ENCODE measurements at places on chromosomes 2 and 18.

DNA sequence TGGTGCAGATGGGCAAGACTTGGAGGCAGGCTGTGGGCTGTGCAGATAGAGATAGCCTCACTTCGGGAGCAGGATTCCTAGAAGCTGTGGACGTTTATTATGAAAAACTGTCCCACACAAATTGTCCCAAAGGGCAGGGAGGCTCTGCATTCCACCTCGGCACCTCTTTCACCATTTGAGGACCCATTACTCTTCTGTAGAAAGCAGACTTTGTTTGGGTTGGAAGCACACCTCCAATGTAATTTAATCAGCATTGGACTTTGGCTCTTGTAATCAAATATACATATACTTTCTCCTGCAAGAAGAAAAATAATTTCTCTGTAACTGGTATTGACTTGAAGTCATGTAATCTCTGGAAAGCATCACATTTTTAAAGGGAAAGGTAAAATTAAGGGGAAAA is 8.5 kb downstream of the ONECUT2 start:
- DNase-seq, result no peak

- no peak for DNase-seq
These were observed 29.8 kb downstream of the AGAP1 start for GRCh38 chr2:235523486-235524150.

- no peak for DNase-seq
These were observed 886.3 kb downstream of the ERBB4 start for GRCh38 chr2:211652327-211652726.

DNA sequence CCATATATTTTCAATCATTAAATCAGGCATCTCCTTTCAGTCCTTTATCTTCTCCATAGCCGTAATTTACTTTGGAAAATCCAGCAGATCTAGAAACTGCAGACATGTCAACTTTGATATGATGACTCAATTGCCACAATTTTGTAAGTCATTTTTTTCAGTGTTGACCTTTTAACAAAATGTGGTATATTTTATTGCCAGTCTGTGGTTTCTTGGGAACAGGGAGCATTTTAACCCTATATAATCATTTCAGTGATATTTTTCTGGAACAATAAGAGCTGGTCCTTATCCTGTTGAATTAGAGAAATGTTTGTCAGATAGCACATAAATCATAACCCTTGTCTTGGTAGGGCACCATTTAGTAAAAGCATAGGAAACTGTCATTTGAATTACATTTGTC is 90.9 kb upstream of the UBXN4 start:
- no peak for DNase-seq

DNA sequence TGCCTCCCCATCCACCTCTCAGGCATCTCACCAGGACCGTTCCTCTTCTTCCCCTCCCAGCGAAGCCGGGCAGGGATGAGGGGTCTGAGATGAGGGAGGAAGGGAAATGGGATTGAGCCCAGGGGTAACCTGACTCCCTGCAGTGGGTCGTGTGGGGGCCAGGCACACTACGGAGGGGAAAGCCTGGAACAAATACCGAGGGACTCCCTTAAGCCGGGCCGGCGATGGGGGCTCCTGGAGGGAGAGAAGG is 250 bp upstream of the SPEG start:
- DNase-seq, result no peak

DNA sequence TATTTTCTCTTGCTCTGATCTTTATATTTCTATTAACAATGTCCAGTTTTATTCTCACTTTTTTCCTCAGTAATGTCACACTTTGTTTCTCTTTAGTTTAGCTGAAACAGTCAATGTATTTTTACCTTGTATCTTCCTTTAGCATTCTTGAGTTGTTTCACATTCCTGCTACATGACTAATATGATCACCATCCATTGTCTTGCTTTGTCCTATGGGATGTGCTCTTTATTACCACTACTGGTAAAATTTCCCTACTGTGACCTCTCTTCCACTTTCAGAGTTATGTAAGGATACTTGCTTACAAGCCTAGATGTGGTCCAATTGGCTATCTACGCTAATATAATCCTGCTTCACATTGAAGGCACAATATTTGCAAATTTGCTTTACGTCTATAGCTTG is 457.9 kb downstream of the PIK3C3 start:
- no peak for DNase-seq

DNA sequence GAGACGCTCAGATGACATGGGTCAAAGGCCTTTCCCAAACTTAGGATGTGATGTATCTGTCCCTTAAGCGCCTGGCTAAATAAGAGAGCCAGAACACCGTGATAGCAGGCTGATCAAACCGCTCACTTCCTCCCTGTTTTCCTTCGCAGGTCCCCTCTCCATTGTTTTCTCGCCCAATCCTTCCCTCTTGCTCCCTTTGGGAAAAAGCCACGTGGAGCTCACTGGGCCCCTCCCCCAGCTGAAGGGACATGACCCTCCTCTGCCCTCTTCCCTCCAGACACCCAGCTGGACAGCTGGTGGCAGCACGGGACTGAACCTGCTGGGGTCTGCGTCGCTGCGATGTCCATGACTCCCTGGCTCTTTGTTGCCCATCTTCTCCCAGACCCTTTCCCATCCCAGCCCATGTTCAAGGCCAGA is 201.7 kb downstream of the TNS1 start:
- DNase-seq, result no peak

DNA sequence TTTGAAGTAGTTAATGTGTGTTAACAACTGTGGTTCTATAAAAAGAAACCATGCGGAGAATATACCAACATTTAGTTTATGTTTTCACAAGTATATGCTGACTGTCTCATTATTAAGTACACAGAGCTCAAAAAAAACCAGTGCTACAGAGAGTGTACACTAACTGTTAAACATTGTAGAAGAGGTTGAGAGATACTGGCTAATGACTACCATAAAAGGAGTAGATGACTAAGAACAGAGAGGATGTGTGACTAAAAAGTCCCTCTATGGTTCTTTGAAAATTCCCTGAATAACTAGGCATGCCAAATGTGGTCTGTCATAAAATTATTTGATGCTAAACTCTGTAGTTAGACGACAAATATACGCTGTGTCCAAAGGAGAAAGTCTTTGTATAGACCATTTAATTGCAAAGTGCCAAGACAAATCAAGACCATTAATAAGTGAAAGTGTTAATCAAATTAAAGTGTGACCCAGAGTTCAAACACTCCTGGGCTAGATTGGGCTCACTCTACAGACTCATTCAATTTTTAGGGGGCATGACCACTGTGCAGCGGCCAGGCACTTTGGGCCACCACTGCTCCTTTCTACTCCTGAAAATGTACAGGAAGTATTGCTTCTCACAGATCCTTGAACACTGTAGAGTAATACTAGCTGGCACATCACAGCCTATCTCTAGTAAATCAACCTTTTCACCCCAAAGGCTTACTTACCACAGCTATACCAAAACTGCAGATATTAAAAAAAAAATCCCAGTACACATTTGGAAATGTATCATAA is 45.1 kb upstream of the SERTAD2 start:
- no peak for DNase-seq

- DNase-seq, result no peak
These were observed 151.8 kb downstream of the EHBP1 start for GRCh38 chr2:62857139-62857931.

- DNase-seq, result no peak
These were observed 473.5 kb upstream of the MYT1L start for GRCh38 chr2:2804528-2804927.

GRCh38 chr2:222295368-222296062 is 3.3 kb downstream of the PAX3 start:
- DNase-seq, result no peak

- no peak for DNase-seq
These were observed 117.8 kb upstream of the DCC start for GRCh38 chr18:52222211-52222610.

- DNase-seq, result no peak
These were observed 19.8 kb downstream of the SMIM21 start for GRCh38 chr18:75407468-75408437.

DNA sequence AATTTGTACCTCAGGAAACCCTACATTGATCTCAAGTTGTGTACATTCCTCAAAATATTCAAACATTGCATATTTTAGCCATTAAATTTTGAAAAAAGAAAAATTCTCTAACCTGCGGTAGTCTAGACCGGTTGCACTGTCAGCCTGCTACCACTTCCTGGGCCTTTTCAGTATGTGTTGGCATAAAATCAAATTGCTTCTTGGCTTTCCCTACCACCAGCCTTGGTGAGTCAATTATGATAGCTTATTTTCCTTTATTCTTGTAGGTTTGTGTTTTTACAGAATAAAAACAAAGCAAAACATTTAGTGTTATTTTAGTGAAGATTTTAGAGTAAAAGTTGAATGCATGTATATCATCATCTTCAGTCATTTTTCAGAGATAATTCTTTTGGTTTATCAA is 61.2 kb downstream of the FAM171B start:
- no peak for DNase-seq

DNA sequence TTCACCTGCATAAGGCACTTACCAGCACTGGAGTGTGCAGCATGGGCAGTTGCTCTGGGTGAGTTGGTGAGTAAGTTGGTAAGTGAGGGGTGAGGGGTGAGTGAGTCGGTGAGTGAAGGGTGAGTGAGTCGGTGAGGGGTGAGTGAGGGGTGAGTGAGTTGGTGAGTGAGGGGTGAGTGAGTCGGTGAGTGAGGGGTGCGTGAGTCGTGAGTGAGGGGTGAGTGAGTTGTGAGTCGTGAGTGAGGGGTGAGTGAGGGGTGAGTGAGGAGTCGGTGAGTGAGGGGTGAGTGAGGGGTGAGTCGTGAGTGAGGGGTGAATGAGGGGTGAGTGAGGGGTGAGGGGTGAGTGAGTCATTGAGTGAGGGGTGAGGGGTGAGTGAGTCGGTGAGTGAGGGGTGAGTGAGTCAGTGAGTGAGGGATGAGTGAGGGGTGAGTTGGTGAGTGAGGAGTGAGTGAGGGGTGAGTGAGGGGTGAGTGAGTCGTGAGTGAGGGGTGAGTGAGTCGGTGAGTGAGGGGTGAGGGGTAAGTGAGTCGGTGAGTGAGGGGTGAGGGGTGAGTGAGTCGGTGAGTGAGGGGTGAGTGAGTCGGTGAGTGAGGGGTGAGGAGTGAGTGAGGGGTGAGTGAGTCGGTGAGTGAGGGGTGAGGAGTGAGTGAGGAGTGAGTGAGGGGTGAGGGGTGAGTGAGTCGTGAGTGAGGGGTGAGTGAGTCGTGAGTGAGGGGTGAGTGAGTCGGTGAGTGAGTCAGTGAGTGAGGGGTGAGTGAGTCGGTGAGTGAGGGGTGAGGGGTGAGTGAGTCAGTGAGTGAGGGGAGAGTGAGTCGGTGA is 17.1 kb downstream of the THAP4 start:
- DNase-seq, result no peak

GRCh38 chr2:138496096-138496651 is 5.4 kb upstream of the SPOPL start:
- no peak for DNase-seq

DNA sequence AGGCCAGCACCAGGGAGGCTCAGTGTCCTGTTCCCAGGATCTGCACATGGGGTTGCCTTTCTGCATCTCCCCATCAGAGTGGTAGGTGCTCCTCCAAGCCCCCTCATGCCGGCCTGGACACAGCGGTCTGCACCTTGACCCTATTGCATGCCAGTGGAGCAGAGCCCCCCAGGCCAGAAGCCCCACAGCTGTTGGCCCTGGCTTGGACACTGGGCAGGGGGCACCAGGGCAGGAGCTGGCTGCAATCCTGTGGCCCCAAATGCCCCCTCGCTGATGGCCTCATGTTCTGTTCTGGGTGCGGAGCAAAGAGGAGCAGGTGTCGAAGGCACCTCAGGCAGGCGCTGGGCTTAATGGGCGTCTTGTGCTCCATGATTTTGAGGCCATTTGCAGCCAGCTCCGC is 62.7 kb downstream of the CCDC74A start:
- DNase-seq, result no peak

DNA sequence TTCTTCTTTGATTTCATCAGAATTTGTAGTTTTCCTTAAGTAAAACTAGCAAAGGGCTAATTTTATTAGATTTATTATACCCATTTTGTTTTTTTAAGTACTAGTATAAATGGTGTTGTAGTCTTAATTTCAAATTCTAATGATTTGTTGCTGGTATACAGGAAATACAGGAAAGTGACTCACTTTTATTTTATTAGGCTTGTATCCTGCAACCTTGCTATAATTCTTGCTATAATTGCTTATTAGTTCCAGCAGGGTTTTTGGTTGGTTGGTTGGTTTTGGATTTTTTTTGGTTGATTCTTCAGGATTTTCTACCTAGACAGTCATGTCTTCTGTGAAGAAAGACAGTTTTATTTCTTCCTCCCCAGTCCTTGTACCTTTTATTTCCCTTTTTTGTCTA is 110.6 kb upstream of the IL1R2 start:
- DNase-seq, result no peak

GRCh38 chr18:43192408-43192807 is 76.9 kb upstream of the RIT2 start:
- DNase-seq, result no peak

DNA sequence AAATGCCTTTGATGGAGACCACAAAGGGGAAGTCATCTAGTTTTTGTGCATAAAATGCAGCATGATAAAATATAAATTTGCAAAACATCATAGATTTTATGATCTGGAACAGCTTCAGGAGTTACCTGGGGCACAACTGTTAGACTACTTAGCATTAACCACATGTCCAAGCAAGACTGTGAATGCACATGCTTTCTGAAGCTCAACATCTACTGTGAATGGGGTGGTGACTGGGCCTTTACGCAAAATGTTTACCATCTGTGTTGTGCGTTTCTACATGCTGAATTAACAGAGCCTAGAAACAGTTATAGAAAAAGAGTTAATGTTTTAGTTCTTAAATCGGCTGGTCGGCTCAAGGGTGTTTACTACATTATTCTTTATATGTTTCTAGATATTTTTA is 45.5 kb downstream of the KCTD1 start:
- no peak for DNase-seq

DNA sequence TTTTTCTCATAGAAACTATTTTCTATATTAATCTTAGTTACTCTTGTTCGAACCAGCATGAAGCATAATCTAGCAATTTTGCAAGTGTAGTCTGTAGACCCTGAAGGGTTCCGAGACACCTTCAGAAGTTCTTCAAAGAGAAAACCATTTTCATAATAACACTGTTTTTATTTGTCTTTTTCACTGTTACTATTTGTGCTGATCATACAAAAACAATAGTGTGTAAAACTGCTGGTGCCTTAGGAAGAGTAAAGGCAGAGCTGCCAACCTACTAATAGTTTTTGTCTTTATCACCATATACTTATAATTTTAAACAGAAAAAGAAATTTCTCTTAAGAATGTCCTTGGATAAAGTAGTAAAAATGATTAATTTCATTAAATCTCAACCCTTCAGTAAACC is 218.9 kb downstream of the ZNF385B start:
- no peak for DNase-seq

DNA sequence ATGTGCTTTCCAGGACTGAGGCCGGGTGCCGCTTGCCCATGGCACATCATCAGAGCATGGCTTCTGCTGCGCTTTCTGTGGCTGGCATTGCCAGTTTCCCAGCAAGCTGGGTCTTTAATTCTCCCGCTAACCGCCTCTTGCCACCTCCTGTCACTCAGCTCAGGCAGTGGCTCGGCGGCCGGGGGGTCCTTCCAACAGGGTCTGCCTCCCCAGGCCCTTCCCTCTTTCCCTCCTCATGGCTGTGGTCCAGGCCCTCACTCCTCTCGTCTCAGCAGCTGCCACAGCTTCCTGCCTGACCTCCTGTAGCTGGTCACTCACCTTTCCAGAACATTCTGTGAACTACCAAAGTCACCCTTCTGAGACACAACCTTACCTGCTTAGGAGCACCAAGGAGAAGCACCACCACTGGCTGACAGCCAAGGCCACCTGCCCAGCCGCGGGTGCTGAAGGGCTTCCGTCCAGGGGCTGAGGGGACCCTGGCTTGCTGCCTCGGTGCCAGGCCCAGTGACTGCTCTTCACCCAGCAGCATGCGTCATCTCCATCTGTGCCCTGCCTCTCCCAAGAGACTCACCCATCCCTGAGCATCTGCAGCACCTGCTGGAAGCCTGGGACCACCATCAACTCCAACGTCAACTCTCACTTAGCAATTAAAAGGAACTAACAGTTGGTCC is 22.6 kb downstream of the CHMP1B start:
- no peak for DNase-seq

Measured in activated CD4-positive, alpha-beta T cell treated with anti-CD3 and anti-CD28 coated beads for 1 hour (primary cell).